ENCODE measurements at places on chromosomes 1 and 21.

GRCh38 chr1:171581226-171581625 is 40.8 kb upstream of the MYOCOS start:
- DNase-seq = no peak

DNA sequence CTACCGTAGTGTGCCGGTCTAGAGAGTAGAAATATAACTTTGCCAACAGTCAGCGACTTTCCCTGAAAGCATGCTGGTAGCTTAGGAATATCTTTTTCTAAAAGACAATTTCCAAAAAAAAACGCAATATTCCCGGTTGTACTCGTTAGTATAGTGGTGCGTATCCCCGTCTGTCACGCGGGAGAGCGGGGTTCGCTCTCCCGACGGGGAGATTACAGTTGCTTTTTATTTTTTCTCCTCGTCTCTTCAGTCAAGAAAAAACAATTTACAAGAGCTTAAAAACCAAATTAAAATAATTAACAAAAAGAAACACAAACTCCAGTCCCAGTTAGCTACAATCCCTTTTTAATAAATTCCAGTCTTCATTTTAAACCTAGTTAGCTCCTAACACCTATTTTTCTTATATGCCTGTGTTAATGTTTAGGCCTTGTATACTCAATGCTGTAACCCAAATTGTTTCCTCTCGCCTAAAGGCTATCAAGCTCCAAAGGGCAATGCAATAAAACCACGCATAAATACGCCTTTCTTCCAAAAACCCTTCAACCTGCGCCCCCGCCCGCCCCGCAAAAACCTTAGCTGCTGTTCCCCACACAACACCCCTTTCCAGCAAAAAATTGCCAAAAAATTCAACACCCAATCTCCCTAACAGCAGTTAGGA is 7.8 kb downstream of the HSPA6 start:
- DNase-seq = no peak

DNA sequence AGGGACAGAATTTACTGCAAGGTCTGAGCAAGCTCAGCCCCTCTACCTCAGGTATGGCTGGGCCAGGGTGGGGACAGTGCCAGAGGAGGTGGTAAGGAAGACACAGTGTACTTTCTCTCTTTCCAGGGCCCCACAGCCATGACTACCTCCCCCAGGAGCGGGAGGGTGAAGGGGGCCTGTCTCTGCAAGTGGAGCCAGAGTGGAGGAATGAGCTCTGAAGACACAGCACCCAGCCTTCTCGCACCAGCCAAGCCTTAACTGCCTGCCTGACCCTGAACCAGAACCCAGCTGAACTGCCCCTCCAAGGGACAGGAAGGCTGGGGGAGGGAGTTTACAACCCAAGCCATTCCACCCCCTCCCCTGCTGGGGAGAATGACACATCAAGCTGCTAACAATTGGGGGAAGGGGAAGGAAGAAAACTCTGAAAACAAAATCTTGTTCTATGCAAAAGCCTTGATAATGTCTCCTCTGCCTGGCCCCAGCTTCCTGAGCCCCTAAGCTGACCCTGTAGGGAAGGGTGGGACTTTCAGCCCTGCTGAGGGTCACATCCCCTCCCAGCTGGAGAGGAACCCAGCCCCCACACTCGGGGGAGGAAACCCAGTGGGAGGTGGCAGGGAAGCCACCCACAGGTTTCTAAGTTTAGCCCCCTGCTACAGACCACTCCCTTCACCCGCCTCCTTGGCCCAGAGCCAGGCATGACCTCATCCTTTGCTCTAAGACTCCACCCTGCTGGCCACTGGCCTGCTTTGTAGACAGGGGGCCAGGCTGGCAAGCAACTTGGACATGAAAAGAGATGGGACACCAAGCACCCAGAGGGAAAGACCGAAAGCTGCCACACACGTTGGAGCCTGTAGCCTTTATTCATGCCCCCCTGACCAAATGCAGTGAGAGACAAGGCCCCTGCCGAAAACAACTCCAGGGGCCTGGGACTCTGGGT is 6.4 kb downstream of the RHOC start:
- peak; percentile 77 for DNase-seq

DNA sequence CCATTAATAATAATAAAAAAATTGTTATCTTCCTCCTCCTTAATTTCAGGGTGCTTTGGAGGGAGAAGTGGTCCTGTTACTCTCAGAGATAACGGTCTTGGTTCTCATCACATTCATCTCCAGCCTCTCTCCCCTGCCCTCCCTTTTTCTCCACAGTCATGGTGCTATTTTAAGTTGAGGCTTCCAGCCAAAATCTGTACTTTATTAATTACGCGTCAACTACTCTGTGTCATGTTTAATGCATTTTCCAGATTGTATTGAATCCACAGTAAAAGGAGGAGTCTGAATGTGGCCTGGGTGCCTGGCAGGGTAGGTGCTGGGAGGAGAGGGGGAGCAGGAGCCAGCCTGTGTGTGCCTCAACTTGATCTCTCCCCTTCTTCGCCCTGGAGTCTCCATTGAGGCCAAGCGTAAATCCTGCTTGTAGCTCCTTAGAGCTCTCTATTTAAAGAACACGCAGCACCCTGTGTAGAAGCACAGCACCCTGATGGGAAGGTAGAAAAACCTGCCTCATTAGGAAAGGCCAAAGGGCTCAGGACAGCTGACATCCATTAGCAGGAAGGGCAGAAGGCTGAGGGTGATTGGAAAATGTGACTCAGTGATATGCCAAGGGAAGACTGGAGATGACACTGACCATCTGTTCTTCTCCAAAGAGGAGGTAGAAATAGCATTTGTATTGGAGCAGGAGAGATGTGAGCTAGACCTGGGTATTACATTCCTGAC is 82.4 kb downstream of the PLXNA2 start:
- no peak for DNase-seq

DNA sequence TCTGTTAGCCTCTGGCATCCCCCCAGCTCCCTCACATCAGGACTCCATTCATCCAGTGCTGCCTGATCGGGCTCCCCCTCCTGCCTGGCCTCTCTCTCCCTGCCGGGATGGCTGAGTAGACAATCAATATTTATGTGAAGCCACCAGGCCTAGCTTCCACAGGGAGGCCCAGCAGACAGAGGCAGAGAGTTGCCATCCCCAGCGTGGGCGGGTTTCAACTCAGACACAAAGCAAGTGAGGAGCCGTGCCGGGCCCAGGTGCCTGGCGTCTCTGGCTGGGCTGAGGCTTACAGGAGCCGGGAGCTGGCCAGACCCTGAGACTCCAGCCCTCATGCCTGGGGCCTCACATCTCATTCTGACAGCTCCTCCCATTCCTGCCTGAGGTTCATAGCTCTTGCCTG is 34.5 kb upstream of the ATP2B4 start:
- no peak for DNase-seq

DNA sequence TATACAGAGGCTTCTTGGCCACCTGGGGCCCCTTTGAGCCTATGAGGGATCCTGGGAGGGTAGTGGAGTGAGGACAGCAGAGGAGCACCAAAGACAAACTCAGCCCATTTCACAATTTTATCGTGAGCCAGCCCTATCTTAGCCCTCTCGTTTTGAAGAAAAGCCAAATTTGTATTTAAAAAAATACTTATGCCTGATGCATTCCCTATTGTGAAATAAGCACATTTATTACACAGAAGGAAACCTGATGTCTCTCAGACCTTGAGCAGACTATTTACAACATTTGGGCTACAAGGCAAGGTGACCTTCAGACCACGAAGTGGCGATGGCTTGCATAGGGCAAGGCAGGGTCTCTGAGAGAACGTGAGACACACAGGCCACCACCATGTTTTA is 41.3 kb upstream of the H6PD start:
- no peak for DNase-seq

GRCh38 chr1:93613898-93614297 is 67.7 kb downstream of the BCAR3 start:
- no peak for DNase-seq

DNA sequence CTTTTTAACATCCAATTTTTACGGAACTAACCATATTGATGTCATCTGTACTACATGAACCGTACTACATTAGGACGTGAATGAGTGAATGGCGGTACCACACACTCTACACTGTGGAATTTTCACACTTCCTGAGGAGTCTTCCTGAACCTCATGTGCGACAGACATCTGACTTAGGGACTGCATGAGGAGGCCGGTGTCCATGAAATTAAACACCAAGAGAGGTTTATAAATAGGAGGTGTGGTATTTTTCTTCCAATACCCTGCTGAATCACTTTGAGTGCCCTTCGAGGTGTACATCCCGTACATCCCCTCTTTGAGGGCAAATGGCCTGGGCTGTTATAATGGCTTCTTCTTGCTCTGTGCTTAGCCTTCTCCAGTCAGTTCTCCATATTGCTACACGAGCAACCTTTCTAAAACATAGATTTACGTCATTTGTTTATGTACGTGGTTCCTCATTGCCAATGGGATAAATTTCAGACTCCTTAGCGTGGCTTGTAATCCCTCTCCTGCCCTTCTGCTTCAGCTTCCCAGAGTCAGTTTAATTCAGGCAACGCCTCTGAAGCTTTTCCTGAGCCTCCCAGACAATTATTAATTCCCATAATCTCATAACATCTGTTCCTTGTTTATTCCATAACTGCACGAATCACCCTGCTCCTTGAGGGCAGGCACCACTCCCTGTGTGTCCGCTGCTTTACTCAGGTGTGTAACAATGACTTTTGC is 9.4 kb downstream of the ST3GAL3 start:
- no peak for DNase-seq

DNA sequence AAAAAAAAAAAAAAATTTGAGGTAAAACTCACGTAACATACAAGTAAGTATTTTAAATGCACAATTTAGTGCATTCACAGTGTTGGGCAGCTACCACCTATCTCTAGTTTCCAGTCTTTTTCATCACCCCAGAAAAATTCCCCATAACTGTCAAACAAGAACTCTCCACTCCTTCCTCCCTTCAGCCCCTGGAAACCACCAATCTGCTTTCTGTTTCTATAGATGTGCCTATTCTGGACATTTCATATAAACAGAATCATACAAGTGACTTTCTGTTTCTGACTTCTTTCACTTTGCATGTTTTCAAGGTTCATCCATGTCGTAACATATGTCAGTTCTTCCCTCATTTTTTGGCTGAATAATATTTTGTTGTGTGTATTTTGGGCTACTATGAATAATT is 24.9 kb upstream of the ETS2 start:
- DNase-seq = no peak

DNA sequence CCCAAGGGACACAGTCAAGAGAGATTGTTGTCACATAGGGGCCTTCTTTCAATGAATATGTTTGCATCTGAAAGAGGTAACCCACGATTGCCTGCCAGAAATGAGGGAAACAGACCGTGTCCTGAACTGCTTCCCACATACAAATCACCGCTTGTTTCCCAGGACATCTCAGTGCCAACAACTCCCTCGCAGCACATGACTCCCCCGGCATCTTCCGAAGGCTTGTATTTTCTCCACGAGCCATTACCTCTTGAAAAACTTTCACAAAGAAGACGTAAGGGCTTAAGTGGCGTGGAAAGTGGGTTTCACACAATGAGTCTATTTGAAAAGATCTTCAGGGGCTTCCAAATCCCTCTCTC is 31.6 kb upstream of the PDE9A start:
- no peak for DNase-seq

GRCh38 chr21:32717851-32718316 is 9.9 kb downstream of the SYNJ1 start:
- no peak for DNase-seq

DNA sequence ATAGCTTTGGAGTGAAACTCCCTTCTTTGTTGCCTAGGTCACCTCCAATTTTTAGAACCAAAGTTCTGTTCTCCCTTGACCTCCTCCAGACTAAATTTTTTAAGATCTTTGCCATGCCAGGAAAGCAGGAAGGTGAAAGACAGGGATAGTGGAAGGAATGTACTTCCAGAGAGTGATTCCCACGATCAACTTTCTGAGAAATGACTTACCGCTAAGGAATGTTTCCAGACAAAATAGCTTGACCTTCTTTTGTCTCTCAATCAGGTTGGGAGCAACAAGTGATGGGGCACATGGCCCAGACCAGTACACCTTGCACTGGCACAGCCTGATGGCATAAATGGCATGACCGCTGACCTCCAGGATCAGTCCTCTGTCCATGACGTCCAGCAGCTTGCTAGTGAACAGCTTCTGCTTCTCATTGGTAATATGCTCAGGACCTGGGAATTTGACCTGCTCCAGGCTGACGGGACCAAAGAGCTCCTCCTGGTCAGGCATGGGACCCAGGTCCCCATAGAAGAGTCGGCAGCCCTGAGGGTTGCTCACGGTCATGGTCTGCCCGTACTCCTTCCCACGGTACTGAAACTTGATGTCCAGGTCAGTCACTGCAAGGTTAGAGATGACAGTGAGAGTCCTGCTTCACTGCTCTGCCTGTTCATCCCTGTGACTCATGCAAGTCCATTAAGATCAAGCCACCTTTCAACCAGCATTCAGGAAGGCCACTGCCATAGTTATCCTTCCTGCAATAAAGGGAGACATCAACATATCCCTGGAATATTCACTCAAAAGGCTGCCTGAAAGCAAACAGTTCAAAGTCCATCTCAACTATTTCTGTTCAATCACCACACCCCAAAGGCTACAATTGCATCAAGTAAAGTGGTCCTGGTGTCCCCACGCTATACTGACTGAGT is 6.2 kb upstream of the C1orf74 start:
- DNase-seq = no peak

DNA sequence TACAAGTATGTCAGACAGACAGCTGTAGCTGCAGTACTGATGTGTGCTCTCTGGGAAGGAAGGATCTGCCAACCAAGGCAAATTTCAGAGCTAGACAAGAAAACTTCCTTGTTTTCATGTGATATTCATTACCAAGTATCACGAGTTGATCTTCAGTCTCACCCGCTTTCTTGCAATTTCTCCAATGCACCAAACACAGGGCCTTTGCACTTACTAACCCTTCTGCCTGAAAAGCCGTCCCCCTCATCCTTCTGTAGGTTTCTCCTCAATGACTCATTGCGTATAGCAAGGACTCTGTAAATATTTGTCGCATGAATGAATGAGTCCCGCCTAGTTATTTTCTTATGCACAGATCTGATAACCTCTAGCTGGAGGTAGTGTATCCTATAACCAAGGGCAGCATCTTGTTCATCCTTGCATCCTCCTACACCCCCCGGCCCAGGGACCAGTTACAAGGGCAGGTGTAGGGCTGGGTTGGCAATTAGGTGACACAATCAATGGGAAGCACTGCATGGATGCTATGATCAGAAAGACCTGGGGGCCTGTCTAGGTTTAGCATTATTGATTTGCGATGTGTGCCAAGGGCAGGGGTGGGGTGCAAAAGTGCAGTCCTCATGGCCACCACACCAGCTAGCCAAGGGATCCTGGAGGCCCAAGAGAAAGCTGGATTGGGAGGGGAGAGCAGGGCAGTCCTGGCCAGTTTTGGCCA is 51.4 kb upstream of the GPR157 start:
- no peak for DNase-seq

GRCh38 chr1:150688763-150689162 is 8.2 kb downstream of the GOLPH3L start:
- DNase-seq = no peak

- no peak for DNase-seq
These were observed 16.4 kb downstream of the FAM20B start for GRCh38 chr1:179042087-179042486.

GRCh38 chr1:159187033-159187432 is 15.6 kb downstream of the CADM3 start:
- no peak for DNase-seq

Measured in HCT116 (cell line).